ENCODE measurements at places on chromosomes 7 and 10. TPM values are rescaled to one million over a fixed set of nuclear protein-coding genes. Genes with fewer than 3 reads are reported as not detected.

Gene ITGA8
- not detected for total RNA-seq

Gene GPC2
- 3.7 TPM for total RNA-seq

Gene HMX3
- total RNA-seq: 0.69 TPM

Gene CYP26C1
- not detected for total RNA-seq

Gene EMX2
- not detected for total RNA-seq

Gene MACC1
- total RNA-seq: 0.14 TPM

Gene SFXN4
- 45.9 TPM for total RNA-seq

Gene IL6
- total RNA-seq: not detected

Data from activated CD8-positive, alpha-beta T cell treated with anti-CD3 and anti-CD28 coated beads for 36 hours (primary cell).